ENCODE measurements at places on chromosomes 1 and 21. TPM values are rescaled to one million over a fixed set of nuclear protein-coding genes. Genes with fewer than 3 reads are reported as not detected.

GRCh38 chr1:172471666-172472065 is 27.8 kb upstream of the PIGC start:
- no peaks in the 10 kb centered on the region for H3K36me3 ChIP-seq
- H3K4me3 ChIP-seq, result no peak overlapping the region
- H3K27me3 ChIP-seq, result peaks cover 1% of the 10 kb centered on the region
- no peaks in the 10 kb centered on the region for H3K4me1 ChIP-seq
- no peak for DNase-seq
- no peak overlapping the region for H3K27ac ChIP-seq

The CSMD2 gene
- not detected for total RNA-seq

The SLC9A1 gene
- total RNA-seq, result 15.3 TPM

DNA sequence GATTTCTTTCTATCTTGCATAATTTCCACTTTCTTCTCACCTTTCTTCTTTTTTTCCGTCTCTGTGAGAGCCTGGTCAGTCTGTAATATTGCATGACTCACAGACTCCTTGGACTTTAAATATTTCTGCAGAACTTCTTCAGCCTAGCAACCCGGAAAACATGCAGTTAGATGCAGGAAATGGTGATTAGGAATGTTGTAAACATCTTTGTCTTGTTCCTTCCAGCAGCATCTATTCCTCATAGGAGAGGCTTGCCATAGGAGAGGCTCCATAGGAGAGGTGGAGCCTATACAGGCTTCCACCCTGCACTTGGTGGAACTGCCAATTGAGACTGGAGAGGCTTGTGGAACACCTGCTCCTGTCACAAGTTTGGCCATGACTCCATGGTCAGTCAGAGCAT is 10.0 kb downstream of the GBP5 start:
- DNase-seq, result no peak
- no peaks in the 10 kb centered on the region for H3K27me3 ChIP-seq
- H3K36me3 ChIP-seq, result peaks cover 81% of the 10 kb centered on the region
- H3K4me1 ChIP-seq, result peaks cover 80% of the 10 kb centered on the region
- H3K27ac ChIP-seq, result peak overlapping the region; percentile 67

The LIPI gene
- not detected for total RNA-seq

DNA sequence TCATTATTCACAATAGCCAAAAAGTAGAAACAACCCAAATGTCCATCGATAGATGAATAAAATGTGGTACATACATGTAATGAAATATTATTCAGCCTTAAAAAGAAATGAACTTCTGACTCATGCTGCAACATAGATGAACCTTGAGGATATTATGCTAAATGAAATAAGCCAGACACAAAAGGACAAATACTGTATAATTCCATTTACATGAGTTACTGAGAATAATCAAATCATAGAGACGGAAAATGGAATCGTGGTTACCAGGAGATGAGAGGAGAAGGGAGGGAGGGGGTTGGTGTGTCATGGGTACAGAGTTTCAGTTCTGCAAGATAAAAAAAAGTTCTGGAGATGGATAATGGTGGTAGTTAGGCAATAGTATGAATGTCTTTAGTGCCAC is 184.1 kb downstream of the PSMG1 start:
- no peak for DNase-seq
- H3K4me1 ChIP-seq, result peaks cover 35% of the 10 kb centered on the region
- peaks cover 10% of the 10 kb centered on the region for H3K27me3 ChIP-seq
- no peaks in the 10 kb centered on the region for H3K36me3 ChIP-seq
- no peak overlapping the region for H3K4me3 ChIP-seq
